Activated CD8-positive, alpha-beta memory T cell treated with anti-CD3 and anti-CD28 coated beads, Interleukin-2, amount 50 U/mL, for 4 hours (primary cell): ENCODE measurements at places on chromosomes 7 and 10.

GRCh38 chr7:22784346-22784745 is 38.3 kb downstream of the TOMM7 start:
- no peak for DNase-seq

GRCh38 chr10:121598263-121599249 is at the start of gene FGFR2:
FGFR2 (minus strand) TSS chr10:121598444; CDS start chr10:121593817, 4,627 bp downstream.
- DNase-seq = no peak

DNA sequence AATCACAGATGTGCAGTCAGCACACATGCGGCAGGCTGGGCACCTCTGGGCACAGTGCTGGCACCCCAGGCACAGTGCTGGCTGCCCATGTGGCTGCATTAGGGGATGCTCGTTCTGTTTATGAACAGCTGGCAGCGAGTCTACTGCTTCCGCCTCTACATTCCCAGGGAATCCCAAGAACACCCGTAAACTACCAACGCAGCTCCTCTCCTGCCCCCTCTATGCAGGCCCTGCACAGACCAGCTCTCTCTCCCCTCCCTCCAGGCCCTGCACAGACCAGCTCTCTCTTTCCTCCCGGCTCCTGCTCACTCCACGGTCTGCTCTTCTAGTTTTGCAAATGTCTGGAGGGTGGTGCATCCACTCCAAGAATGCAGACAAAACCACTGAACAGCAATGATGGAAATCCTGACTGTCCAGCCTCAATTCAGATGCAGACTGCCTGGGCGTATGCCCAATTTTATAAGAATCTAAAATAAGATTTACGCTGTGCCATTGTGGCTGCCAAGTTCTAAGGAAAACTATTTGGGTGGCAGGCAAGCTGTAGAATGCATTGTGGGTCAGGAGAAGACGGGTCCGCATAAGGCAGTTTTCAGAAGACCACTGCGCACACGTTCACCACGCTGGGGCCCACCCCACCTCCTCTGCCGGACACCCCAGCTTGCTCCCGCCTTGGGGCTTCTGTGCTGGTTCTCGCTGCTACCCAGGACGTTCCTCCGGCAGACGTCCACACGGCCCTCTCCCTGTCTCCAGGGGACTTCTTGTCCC is 234.6 kb downstream of the ZMYND11 start:
- no peak for DNase-seq

- DNase-seq = no peak
Observed at GRCh38 chr10:132609211-132609610, 71.6 kb downstream of the INPP5A start.

- no peak for DNase-seq
Observed at GRCh38 chr10:21746118-21746517, 212.1 kb downstream of the MLLT10 start.

- DNase-seq = no peak
Observed at GRCh38 chr7:20019757-20020432, 197.3 kb downstream of the MACC1 start.
